ENCODE measurements at places on chromosomes 3 and 15.
A peak's percentile ranks its signal among the peaks of the same experiment; 100 is the strongest.

GRCh38 chr3:89392991-89393390 lies 285.6 kb downstream of the EPHA3 start:
- no peak for DNase-seq

DNA sequence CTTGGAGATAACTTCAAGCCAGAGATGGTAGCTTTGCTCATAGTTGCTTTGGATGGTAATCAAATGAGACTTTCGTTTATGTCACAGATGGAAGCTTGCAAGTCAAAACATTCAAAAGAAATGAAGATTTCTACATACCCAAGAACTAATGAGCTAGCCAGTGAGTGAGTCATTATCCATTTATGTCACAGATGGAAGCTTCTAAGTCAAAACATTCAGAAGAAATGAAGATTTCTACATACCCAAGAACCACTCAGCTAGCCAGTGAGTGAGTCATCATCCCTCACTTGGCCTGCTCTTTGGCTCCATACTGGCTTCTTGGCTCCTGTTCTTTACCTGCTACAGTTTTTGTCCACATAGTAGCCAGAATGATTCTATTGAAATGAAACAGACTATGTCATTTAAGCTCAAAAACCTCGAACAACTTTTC lies 559.8 kb upstream of the CBLB start:
- DNase-seq = peak; percentile 98

GRCh38 chr15:65730549-65731172 lies 61.4 kb downstream of the DENND4A start:
- DNase-seq = no peak

- DNase-seq = peak; percentile 77
Measured at GRCh38 chr3:8506571-8507061, 5.0 kb downstream of the LMCD1 start.

- no peak for DNase-seq
Measured at GRCh38 chr3:11457135-11457534, 184.9 kb downstream of the ATG7 start.

GRCh38 chr3:50264383-50264963 lies 4.5 kb upstream of the SEMA3B start:
- peak; percentile 84 for DNase-seq
